ENCODE measurements at places on chromosomes 5 and 9.

DNA sequence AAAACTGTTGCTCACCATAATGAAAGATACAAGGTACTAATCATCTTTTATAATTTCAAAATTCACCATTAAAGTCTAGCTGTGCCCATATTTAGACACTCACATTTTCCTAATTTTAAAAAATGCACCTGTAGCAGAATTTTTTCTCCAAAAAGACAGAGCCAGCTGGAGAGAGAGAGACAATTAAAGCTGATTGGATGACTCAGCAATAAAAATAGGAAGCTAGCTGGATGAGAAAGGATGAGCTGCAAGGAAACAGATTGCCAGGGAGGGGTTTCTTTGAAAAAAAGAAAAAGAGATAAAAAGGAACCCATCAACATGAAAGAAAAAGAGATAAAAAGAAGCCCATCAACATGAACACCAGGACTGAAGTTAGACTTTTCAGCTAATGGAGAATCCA, 73.8 kb downstream of the HCN1 start:
- no peak for DNase-seq

GRCh38 chr5:167694325-167695147, 596.9 kb upstream of the WWC1 start:
- DNase-seq: no peak

GRCh38 chr9:100090880-100091279, 7.9 kb downstream of the ERP44 start:
- no peak for DNase-seq

DNA sequence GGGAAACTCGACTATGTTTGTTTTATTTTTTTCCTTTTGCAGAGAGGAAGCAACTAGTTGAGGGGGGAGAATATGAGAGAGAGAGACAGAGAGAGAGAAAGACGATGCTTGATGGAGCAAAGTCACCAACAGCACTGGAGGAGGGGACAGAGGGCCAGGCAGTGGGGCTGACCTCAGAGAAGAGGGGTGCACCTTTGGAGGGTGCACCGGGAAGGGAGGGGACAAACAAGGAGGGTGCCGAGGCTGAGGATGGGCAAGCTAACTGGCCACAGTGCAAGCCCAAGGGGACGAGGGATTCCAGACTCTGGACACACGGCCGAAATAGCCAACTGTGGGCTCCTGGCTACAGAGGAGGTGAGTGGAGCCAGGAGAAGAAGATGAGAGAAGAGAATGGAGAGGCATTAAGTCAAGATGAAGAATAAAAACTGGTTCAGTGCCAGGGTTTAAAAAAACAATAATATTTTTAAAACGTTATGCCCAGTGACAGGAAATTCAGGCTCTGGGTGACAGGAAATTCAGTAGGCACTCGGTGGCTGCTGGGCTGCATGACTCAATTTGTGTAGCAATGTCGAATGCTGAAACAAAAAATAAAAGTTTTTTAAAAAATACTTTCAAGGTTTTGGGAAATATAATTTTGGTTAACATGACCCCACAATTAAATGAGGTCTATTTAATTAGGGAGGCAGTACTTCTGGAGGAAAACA, 13.3 kb upstream of the GLRX start:
- no peak for DNase-seq

GRCh38 chr9:121486043-121486442, 13.6 kb downstream of the GGTA1 start:
- no peak for DNase-seq

DNA sequence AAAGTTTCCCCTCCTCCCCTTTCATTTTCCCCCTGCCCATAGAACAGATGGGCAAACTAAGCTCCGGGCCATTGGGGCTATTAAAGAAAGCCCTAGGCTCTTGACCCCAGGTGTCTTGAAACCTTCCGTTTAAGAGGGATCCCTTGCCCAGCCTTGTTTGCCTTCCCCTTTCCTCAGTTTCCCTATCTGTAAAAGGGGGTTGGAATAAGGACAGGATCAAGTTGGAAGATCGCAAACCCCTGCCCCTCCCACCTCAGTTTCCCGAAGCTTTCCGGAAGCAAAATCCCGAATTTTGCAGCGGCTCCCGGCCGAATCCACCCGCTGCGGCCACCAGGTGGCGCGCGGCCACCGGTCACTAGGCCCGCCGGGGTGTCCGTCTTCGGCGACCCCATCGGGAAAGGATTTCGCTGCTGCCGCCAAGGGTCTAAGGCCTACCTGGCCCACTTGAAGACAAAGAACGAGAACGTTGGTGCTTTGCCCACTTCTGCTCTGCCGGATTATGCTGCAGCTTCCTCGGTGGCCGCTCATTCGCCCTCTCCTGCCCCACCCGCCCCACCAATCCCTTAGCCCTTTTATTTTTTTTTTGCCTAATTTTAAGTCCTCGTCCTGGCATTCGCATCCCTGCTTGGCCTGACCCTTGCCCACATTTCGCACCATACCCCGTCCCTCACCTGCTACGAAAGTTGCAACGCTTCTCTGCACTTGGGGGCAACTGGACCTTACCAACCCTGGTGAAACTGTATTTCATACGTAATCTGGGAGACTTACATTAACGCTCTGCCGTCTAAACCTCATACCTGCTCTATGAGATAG, 962 bp upstream of the NR6A1 start:
- peak; percentile 64 for DNase-seq

DNA sequence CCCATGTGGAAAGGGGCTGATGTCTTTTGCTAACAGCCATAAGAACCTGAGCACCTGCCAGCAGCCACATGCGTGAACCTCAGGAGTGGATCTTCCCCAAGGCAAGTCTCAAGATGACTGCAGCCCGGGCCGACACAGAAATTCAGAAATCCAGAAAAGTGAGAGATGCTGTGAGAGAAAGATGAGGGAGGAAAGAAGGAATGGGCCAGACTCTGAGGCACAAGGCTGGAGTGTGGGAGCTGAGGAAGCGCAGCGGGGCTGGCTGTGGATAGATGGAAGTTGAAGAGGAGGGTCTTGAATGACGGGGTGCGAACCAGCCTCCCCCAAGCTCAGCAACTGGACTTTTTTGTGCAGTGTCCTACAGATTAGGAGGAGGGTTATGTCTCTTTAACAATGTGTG, 337.8 kb downstream of the GADD45G start:
- DNase-seq: no peak

DNA sequence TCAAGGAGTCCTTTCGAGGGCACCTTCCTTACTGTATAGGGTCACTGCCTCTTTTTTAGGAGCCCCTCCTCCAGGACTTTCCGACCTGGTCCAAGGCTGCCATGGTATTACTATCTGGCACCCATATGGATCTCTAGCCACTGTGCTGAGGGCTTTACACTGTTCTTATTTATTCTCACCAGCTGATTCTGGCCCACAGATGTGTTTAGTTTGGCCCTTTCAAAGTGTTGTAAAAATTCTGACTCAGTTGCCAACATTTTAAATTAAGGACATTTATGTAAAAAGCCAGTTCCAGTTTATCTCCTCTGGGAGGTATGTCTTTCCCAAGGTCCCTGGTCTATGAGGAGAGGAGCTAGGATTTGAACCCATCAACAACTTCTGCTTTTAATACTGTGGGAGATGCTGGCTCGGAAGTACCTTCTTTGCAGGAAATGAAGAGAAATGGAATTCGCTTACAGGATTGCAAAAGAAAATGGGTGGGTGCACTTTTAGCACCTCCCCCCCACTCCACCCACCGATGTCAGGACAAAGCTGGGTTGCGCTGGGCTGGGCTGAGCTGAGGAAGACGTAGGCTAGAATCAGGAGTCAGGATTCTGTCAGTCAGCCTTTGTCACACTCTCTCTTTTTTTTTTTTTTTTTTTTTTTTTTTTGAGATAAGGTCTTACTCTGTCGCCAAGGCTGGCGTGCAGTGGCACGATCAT, 7.8 kb downstream of the JADE2 start:
- no peak for DNase-seq

DNA sequence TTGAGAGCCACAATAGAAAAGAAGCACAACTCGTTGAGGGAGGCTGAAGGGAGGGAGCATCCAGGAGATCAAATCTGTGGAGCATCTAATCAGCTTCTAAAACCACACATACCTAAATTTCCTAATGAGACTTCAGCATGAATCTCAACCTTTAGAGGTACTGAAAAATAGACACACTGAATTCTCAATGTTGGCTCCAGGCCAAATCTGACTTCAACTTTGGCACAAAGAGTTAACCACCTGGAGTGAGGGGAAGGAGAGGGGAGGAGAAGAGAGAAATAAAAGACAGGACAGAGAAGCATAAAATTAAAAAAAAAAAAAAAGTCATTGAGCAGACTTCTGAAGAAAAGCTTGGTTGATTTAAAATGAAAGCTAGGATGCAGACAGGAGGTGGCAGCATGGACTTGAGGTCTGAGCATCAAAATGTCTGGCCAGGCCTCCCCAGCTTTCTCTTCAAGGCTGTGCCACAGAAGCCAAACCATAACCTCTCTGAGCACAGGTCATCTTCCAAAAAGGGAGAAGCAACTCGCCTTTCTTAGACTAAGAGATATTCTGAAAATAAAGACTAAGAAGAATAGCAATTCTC, 205.6 kb downstream of the DENND1A start:
- no peak for DNase-seq

- no peak for DNase-seq
Observed at GRCh38 chr5:14829396-14829795, 42.2 kb downstream of the ANKH start.

GRCh38 chr9:136140046-136140445, 21.4 kb upstream of the TMEM250 start:
- DNase-seq: no peak

- DNase-seq: no peak
Observed at GRCh38 chr9:109600142-109600541, 102.0 kb upstream of the PTPN3 start.

DNA sequence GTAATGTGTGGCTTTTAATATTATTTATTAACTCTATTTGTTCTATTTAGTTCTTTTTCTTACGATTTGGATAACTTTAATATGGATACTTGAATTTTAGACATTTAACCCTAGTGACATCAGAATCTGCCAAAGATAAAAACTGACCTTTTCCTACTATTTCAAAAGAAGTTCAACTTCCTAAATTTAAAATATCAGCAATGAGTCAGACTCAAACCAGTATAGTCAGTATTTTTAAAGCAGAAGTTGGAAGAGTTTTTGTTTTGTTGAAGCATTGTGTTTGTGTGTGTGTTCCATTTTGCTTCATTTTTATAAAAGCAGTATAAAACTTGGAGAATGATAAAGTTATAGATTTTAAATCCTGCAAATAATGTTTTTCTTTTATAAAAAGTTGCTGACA, 251.8 kb upstream of the RASA1 start:
- DNase-seq: no peak

- DNase-seq: no peak
Observed at GRCh38 chr5:55160493-55161209, 680 bp downstream of the GPX8 start.

- DNase-seq: peak; percentile 83
Observed at GRCh38 chr5:157025093-157025698, 33.7 kb downstream of the HAVCR1 start.

DNA sequence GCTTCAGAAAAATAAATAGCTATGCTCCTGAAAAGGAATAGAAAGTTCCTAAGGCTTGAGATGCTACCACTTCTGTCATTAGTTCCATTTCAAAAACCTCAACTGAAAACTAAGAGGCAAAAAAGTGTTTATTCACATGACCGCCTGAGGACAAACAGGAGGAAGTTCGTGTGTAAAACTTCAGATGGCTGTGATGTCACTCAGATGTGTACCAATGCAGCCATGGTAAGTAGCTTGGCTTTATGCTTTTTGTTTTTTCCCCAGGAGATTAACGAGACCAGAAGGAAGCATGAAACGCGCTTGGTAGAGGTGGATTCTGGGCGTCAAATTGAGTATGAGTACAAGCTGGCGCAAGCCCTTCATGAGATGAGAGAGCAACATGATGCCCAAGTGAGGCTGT, 33.0 kb downstream of the LMNB1 start:
- no peak for DNase-seq

DNA sequence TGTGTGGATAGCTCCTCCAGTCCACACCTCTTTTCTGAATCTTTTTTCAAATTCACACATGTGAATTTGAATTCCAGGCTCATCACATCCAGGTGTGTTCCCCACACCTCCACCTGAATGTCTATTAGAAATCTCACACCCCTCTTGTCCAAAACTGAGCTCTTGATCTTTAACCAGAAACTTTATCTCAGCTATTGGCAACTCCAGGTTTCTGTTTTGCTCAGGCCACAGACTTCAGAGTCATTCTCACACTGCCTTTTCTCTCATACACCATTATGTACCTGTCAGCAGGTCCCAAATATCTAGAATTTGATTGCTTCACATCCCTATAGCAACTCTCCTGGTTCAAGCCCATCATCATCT, 11.6 kb downstream of the NIPSNAP3B start:
- no peak for DNase-seq

GRCh38 chr5:143019157-143019556, 249.0 kb downstream of the ARHGAP26 start:
- no peak for DNase-seq

GRCh38 chr5:8897316-8897715, 648.6 kb downstream of the SEMA5A start:
- no peak for DNase-seq

DNA sequence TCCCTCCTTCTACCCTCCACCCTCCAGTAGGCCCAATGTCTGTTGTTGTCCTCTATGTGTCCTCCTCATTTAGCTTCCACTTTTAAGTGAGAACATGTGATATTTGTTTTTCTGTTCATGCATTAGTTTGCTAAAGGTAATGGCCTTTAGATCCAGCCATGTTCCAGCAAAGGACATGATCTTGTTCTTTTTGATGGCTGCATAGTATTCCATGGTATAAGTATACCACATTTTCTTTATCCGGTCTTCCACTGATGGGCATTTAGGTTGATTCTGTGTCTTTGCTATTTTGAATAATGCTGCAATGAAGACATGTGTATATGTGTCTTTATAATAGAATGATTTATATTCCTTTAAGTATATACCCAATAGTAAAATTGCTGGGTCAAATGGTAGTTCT, 232.5 kb upstream of the PRR16 start:
- DNase-seq: no peak

DNA sequence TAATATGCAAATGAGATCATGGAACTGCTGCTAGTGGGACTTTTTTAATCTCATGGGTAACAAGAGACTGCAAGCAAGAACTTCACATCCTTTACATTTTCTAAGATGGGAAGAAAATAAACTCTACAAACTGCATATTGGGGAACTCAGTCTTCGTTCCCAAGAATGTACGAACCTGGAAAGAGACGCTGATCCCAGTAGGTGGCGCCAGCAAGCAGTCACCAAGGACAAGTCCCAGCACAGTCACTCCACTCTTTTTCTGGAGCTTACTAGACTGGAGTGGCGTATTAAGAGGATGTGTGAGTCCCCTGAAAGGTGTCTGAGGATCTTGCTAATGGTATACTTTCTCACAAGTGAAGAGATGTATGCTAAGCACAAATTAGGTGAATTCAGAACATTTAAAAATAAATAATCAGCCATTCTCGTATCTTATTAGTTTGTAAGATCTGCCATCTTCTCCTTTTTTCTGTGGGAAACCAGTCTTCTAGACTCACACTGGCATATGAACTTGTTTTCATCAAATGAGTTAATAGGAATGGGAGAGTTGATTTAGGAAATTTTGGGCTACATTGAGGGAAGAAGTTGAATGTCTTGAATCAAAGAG, 16.0 kb upstream of the PUM3 start:
- peak; percentile 64 for DNase-seq

- no peak for DNase-seq
Observed at GRCh38 chr9:37341704-37342103, 80.8 kb upstream of the GRHPR start.

GRCh38 chr9:136180586-136180985, 24.3 kb downstream of the LHX3 start:
- no peak for DNase-seq
